Esophagus muscularis mucosa (tissue), 4 donors: ENCODE measurements at places on chromosomes 7 and 10.

- DNase-seq, result no peak
These were observed 37.7 kb downstream of the AHR start for GRCh38 chr7:17336168-17336567.

DNA sequence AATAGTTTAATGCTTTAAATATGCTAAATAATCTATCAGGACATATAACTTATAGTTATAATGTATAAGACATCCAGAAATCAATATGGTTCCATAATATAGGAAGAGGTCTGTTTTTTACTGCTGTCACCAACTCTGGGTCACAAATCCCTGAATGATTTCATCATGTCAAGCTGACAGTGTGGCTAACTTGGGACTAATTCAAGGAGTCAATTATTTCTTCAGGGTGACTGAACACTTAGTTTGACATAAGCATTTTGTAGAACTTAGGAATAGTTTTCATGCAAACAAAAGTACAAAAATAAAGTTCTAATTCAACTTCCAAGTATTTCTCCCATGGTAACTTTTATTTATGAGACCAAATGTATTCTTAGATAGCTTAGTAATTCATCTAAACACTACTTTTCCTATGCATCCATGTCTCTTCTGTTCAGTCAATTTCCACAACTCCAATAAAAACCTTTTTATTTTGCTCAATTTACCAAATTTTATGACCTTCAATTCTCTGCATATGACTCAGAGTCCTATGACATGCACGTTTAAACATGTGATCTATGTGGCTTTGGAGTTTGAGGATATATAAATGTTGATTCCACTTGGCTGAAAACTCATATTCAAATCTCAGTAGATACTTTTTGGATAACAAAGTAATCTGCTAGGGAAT is 40.3 kb upstream of the GNAT3 start:
- no peak for DNase-seq

- DNase-seq, result no peak
These were observed 116.6 kb upstream of the CDK1 start for GRCh38 chr10:60661637-60662036.

- DNase-seq, result no peak
These were observed 103.1 kb downstream of the MGMT start for GRCh38 chr10:129570185-129570584.

- no peak for DNase-seq
These were observed 255.0 kb upstream of the SEMA3C start for GRCh38 chr7:81173766-81174281.

DNA sequence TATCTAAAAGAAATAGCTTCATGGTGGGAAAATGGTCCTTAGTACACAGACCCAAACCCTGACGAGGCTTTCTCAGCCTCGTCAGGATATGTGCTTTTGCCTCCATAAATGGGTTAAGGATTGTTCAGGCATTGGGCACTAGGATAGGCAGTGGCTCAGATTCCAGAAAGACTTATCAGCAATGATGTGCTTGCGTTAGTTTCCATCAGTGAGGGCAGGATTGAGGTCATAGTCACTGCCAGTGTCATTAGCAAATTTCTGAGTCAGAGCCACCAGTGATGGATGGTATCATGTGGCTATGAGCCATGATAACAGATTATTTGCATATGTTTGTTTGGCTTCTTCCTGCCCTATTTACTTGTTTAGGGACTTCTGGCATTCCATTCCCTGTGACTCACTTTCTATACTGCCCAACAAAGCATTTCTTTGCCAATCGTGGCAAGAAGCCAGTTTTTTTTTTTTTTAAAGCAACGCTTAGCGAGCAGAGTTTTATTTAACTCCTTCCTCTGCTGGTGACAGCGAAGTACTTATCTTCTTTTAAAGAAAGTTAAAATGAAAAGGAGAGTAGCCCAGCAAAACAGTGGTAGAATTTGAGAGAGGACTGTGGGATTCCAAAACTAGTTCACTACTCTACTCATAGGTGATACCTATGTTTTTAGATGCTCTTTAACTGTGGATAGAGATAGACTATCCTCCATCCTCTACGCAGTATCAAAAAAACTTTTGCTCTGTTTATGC is 44.4 kb downstream of the MYPN start:
- DNase-seq, result no peak

DNA sequence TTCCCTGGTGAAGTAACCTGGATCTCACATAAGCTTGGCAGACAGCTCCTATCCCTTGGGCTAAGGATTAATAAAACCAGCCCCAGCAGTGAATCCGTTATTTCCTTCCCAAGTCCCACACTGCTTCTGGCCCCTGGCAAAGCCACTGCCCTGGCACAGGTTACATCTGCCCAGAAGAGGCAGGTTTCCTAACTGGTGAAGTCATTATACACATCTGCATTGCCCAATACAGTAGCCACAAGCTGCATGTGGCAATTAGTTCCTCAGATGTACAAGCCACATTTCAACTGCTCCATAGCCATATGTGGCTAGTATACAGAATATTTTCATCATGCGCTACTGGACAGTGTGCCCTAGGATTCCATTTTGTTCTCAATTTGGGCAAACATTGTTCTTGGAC is 273.0 kb downstream of the GRM8 start:
- DNase-seq, result no peak

GRCh38 chr10:131396121-131397050 is 84.9 kb upstream of the TCERG1L start:
- DNase-seq, result no peak

DNA sequence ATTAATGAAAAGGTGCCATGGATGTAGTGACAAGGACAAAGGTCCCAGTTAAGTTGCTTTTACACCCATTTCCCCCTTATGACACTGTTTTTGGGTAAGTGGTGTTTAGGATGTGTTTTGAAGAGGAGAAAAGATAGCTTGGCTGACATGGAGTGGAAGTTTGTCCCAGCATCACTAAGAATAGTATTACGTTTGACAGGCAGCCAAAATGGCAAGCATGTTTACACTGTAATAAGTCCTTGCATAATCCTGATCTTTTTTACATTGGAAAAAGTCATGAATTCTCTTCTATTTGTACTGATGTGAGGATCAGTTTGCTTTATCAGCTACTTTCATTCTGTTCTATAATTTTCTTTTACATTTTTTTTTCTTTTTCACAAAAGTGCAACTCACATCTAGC is 137.8 kb downstream of the CHRM2 start:
- DNase-seq, result no peak

DNA sequence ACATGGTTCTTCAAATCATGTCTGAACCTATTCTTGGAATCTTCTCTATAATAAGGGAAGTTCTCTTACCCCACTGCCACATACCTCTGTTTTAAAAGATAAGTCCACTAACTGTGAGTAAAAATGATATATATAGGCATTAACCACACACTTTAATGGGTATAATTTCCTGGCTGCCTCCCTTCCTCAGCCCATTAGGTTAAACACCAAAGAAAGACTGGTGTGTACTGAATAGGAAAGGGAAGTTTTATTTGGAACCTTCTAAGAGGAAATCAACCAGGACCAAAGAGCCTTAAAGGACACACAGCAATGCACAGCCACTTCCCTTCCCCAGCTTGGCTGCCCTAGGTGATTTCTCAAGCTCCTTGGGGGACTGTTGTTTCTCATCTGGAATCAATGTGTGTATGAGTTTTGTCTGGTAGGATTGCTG is 5.0 kb upstream of the WBP1L start:
- no peak for DNase-seq

- no peak for DNase-seq
These were observed 3.4 kb downstream of the HOXA10 start for GRCh38 chr7:27170426-27171324.

- DNase-seq, result no peak
These were observed 97.0 kb downstream of the PCLO start for GRCh38 chr7:83065714-83066113.

DNA sequence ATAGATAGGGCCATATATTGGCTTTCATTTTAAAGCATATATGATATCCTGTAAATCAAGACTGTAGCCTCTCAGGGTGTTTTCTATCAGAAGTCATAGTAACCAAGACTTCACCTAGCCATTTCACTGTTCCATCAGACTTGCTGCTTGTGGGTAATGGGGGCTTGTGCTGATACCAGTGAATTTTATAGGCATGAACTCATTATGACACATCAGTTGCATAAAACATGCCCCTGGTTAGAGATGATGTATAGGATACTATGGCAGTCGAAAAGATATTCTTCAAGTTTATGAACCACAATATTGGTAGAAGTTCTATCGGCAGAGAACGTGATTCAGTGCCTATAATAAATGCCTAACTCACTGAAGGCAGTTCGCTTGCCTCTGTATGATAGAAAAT is 206.4 kb downstream of the ITGB1 start:
- no peak for DNase-seq

- DNase-seq, result no peak
These were observed 129.3 kb upstream of the PHYHIPL start for GRCh38 chr10:59047180-59047579.

DNA sequence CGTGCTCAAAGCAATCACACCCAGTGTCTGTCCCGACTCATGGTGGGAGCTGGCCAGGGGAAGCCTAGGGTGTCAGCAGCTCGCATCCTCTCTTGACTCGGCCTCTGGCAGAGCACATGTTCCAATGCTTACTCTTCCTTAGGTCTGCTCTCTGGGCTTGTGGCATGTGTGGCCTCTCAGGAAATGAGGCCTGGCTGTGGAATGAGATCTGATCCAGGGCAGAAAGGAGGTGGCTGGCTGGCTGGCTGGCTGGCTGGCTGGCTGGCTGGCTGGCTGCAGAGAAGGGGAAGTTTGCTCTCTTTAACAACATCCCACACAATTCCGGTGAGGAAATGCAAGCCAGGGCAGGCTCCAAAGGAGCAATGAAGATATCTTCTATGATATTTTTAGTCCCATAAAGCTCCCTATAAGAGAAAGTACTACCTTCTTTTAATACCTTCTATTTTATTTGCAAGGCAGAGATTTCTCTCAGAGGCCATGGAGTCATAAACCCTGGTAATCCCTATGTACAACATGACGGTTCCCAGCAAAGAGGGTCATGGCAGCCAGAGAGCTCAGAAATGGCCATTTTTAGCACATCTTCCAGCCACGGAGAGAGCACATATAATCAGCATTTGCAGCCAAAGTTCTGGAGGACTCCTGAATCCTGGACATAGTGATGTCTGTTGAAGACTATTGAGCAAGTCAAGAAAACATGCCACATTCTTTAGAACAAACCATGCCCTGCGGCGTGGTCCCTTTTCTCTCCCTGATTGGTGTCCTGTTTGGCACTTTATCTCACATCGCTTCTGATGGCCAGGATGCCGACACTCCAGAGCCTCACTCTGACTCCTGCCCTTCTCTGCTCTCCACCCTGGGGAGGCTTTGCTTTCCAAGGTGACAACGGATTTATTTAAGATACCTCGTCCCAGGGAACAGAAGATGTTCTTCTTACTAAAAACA is 153.7 kb downstream of the FANK1 start:
- no peak for DNase-seq

DNA sequence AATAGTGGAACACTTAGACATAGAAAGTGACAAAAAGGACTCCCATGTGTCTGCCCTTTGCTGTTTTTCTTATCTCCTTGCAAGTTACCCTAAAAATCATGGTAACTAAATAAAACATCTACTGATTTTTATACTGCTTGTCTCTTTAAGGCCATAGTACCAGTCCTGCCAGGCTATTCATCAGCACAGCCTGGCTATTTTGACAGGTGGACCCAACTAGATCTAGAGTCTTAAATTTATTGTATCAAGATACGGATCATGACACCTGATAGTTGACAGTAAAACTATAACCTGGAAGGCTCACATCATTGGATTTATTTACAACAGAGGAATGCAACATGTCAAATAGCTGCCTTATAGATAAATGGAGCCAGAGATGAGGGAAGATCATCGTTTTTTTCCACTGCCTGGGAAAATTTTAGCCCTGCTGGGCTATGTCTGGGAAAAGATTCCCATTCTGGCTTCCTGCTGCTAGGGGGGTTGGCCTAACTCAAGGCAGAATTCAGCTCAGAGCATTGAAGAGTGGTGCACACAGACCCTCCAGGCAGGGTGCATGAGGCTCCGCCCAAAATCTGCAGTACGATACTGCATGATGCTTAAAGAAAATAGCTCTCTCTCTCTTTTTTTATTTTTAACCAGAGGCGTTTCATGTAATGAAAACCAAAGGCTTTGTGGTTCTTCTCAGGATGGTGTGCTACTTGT is 292.0 kb upstream of the FZD8 start:
- DNase-seq, result no peak

DNA sequence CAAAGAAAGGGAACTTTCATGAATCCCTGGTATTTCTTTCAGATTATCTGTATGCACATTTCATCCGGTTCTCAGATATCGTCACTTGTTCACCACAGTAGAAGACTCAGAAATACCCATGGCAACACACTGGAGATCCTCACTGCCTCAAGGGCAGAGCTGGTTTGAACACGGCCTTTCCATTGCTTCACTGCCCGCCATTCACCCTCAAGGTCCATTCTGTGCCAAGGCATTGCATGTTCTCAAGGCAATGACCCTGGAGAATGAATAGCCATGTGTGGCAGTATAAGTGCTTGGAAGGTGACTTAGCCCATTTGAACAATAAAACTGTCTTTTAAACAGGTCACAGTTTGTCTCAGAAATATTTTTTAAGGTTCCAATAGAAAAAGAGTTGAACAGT is 606.5 kb downstream of the IPMK start:
- no peak for DNase-seq

DNA sequence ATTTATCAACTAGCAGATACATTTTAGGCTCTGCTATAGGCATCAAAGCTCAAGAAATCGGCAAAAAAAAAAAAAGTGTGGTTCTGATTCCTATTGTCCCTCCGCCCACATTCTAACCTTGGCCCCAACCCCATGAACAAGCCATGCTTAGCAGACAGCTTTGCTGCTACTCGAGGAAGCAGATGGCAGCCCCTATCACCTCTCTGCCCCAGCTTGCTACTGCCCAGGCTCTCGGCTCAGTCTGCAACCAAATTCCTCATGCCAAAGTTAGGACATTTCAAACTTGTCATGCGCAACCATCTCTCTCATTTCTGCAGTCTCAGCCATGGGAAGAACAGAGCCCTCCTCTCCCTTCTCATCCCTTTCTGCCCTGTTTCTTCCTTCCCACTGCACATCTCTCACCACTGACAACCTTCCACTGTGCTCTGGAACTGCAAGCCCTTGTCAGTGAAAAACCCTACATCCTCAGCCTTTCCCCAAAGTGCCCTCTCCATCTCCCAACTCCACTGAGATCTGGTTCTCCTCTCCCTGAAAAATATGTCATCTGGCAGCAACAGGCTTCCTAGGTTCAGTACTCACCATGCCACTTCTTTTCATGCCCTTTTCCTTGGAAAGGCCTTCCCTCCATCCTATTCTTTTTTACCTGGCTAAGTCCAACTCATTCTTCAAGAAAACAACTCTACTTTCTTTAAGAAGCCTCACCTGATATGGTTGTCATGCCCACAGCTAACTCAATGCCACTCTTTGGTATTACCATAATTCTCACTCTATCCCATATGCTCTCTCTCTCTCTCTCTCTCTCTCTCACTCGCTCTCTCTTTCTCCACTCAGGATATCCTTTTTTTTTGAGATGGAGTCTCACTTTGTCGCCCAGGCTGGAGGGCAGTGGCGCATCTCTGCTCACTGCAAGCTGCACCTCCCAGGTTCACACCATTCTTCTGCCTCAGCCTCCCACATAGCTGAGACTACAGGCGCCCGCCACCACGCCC is 60.1 kb upstream of the FHIP2A start:
- no peak for DNase-seq
